Stimulated activated CD4-positive, alpha-beta T cell treated with anti-CD3 and anti-CD28 coated beads, Interleukin-12 subunit alpha, Interleukin-12 subunit beta, amount 100 ng/mL, for 4 hours (primary cell): ENCODE measurements at places on chromosomes 5 and 9.

DNA sequence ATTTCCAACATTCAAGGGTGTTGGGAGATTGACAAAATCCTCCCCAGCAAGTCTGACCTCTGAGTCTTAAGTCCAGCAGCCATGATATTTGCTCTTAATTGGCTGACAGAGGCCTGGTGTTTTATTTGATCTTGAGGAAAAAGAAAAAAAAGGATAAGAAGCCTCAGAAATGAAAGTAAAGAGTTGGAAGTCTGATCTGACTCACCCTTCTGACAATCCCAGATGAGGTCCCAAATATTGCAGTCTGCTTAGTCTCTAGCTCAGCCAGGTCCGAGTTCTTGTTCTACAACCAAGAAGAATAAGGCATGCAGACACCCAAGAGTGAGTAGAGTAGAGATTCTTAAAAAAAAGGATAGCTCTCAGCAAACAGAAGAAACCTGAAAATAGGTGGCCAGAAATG lies 632.5 kb upstream of the ST8SIA4 start:
- no peak for DNase-seq

GRCh38 chr5:16628376-16628775 lies 11.6 kb upstream of the RETREG1 start:
- no peak for DNase-seq

DNA sequence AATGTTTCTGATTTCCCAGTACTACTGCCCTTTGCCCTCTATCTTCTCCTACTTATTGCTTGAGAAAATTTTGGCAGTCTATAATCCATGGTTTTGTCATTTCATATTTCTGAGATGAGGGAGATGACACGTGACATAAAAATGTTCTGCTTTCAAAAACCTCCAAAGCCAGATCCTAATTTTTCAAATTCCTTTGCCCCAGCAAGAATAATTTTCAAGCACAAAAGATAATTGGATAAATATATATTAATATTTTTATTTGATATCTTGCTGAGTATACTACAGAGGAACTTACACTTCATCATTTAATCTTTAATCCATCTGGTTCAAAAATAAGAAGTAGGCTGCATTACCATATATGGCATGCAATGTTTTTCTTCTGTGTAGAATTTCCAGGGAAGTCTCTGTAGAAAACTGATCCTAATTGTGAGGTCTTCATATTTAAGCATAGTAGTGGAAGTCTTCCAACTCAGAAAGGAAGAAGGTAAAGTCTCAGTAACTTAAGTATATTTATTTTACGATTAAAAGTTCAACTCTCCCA lies 1738.8 kb downstream of the EFNA5 start:
- DNase-seq = no peak

GRCh38 chr9:93022721-93023520 lies 35.6 kb upstream of the SUSD3 start:
- DNase-seq = no peak

GRCh38 chr5:175202463-175203068 lies 241.4 kb downstream of the DRD1 start:
- DNase-seq = no peak

- DNase-seq = no peak
Measured at GRCh38 chr9:75239176-75239575, 150.9 kb downstream of the OSTF1 start.
